ENCODE measurements at places on chromosomes 13 and 19.
A peak's percentile ranks its signal among the peaks of the same experiment; 100 is the strongest.

- DNase-seq = no peak
These were observed 48.1 kb downstream of the FBN3 start for GRCh38 chr19:8101311-8101710.

GRCh38 chr13:24043590-24044350 lies 116.8 kb upstream of the SPATA13 start:
- no peak for DNase-seq

- DNase-seq = no peak
These were observed 327.3 kb downstream of the ATP8A2 start for GRCh38 chr13:25699056-25699455.

DNA sequence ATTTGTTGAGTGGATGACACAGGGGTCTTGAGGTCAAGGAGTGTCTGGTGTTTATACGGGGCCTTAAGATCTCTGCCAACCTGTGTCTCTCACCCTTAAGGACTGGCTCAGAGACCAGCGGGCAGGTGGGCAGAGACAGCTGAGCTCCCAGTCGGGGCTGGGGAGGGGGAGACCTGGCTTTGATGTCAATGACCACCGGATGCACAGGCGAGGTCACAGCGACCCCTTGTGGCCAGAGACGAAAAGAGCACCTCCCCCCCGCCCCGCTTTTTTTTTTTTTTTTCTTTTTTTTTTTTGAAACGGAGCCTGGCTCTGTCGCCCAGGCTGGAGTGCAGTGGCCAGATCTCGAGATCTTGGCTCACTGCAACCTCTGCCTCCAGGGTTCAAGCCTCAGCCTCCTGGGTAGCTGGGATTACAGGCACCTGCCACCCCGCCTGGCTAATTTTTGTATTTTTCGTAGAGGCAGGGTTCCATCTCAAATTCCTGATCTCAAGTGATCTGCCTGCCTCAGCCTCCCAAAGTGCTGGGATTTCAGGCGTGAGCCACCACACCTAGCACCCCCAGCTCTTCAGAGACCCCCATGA lies 12.1 kb upstream of the KLK14 start:
- no peak for DNase-seq

DNA sequence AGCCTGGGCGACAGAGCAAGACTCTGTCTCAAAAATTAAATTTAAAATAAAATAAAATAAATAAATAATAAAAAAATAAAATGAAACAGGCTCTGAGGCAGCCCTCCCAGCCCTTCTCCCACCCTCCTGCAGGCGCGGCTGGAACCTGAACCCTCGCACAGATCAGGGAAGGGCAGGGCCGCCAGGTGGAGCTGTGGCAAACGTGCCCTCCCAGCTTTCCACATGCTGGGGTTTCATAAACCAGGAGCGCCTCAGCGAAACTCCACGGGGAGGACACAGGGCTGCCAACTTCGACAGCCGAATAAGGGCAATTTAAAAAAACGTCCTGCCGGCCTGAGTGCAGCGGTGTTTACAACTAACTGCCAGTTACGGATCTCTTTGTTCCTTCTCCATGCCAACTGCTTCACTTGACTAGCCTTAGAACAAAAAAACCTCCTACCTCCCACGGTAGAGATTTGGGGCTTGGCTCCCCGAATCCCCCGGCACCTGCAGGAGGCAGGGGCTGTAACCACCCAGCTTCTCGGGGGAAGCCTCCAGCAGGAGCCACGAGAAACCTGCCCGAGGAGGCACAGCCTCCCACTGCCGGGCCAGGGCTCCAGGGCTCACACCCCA lies 15.9 kb downstream of the ZNF787 start:
- peak; percentile 30 for DNase-seq
